NCI-H187 treated with DMSO at 0.1 percent for 48 hours (cell line): ENCODE measurements at places on chromosomes 16 and 17.

DNA sequence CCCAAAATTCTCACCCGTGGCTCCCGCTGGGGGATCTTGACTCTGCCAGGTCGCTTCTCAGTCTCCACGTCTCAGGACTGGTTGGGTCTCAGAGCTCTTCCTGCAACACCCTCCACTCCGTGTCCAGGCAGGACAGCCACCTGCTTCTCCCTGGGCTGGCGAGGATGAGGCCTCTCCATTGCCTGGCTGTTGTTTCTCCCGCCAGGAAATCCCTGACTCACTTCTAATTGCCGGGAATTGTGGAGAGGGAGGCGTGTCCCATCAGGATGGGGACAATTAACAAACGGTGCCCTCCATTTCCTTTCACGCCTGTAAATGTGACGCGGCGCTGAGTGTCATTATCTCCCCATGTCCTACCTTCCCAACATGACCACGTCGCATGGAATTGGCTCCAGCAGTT, 204.5 kb downstream of the RBFOX3 start:
- no peak for DNase-seq

DNA sequence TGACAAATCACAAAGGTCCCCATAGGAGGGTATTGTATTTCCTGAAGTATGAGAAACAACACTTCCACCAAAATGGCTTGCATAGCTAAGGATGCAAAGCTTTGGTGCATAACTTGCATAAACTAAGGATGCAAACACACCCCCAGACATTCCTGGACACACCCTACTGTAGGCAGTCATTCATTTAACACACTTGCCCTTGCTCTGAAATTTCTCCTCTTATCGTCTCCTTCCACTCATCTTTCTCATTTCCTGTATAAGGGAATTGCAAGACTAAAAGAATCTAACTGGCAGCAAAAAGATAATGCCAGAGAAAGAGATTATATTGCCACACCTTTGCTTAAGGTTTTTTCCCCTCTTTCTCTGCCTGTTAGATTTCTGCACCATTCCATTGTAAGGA, 28.3 kb downstream of the CHD9 start:
- DNase-seq, result no peak

- no peak for DNase-seq
These were observed 180.2 kb upstream of the CHMP6 start for GRCh38 chr17:80811181-80812105.

DNA sequence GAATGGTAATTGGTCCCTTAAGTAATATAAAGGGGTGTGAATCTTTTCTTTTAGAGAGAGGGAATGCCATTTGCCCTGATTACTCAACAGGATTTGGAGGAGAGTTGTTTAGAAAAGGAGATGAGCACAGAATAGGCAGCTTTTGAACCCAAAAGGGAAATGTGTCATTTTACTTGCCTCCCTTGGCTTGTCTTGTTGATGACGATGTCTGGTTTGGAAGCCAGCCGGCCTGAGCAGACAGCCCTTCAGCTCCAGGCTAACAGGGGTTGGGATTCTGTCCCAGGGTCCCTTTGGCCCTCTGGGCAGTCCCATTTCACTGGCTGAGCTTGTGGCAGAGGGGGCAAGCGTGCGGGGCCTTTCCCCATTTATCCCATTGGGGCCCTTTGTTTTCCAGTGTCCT, 22.3 kb upstream of the PRKAR1A start:
- DNase-seq, result no peak

- no peak for DNase-seq
These were observed 700 bp downstream of the MFAP4 start for GRCh38 chr17:19386051-19386929.

DNA sequence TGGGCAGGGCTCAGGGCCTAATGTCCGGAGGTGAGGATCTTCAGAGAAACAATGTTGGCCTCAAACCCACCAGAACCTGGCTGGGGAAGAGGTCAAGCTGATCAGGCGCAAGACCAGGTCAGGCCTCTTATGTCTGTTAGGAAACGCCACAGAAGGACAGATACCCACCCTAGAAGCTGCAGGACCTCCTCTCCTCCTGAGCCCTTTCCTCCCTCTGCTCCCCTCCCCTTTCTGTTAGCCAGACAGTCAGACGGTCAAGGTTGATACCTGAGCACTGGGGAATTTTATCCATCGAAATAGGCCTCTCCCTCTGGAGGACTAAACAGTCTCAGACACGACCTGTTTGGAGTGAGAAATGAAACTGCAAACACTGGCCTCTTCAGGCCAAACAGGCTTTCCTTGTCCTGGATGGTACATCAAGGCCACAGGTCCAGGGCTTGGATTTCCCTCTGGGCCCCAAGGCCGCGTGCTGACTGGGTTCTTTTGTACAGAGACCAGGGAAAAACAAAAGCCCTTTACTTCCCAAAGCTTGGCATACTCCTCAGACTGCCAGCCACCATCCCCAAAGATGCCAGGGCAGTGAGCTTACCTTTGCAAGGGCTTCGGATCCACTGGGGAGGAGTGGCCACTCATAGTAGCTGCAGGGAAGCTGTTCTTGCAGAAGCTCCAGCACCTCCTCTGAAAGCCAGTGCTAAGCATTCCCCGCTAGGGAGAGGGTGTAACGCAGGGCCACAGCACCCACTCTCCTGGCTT, 135.8 kb downstream of the CCDC182 start:
- DNase-seq, result no peak

DNA sequence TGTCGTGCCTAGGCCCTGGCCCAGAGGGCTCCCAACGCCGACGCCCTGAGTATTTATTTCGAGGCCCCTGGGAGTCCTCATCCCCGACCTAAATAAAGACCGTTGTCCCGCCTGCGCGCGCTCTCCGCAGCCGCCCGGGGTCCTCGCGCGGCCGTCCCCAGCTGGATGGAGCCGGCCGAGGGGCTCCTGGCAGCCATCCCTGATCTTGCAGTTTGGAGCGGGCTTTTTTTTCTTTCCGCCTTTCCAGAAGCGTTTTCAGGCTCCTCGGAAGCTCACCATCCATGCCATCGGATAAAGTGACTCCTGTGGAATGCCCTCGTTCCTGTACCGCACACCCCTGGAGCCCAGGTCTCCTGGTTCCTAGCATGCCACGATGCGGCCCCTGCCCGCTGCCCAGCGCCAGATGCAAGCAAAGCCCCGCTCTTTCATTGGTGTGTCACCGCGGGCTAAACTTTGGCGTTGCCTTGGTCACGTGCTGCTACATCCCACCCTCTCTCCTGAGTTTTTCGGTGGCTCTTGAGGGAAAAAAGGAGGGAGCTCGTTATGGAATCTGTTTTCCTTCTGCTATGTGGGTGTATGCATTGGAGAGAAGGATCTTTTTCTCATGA, 716 bp downstream of the TMEM94 start:
- DNase-seq, result no peak

GRCh38 chr17:2215616-2216364, 87.8 kb downstream of the SMG6 start:
- no peak for DNase-seq

- DNase-seq, result no peak
These were observed 316.3 kb downstream of the SEC14L1 start for GRCh38 chr17:77456951-77457548.

DNA sequence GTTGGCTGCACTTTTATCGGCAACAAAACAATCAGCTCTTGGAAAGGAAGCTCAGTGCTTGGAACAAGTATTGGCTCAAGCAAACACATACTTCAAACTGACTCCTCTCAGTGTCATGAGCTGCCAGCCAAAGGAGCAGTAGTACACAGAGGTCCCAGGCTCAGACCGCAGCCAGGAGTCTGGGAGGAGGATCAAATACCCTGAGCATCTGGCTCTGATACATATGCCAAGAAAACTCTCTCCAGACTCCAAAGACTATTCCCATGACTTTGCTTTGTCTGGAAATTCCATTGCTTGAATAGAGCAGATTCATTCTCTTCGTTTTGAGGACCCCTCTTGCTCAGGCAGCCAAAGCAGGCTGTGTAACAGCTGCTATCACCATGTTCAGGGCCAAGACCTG, 501.6 kb upstream of the PSMD7 start:
- no peak for DNase-seq

DNA sequence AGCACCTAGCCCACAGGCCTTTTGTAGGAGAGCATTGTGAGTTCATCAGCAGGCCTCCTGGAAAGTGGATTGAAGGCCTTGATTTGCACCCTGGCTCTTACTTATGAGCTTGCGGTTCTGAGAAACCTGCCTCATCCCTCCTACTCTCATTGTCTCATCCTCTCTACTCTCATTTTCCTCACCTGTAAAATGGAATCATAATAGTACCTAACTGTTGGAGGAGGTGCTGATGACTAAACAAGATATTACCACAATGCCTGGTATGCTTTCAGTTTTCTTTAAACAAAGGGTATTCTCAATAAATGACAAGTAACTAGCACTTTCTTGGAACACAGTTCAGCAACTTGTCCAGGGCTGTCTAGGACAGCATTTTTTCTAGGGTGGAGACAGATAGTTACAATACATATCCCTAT, 243.1 kb upstream of the MAF start:
- DNase-seq, result no peak

DNA sequence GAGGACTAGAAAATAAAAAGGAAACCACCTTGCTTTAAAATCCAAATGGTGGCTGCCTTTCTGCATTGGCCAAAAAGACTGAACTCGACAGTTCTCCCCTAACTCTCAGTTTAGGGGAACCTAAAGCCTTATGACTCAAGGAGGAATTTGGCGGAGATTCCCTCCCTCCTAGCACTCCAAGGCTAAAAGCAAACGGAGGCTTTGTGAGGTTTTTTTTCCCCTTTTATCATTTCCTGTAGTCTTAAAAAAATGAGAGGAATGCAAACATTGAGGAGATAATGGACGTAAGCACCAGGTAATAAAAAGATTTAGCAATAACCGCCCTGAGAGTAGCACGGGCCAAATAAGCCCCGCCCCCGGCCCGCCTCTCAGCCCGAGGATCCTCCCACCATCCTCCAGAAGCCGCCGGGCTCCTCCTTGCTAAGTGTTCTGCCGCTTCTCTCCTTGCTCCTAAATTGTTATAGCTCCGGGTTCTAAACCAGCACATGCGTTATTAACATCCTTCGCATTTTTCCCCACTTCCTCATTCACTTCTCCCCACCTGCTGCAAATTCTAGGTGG, 5.8 kb upstream of the KIFC3 start:
- DNase-seq, result no peak

GRCh38 chr17:73067075-73067474, 25.4 kb downstream of the SLC39A11 start:
- DNase-seq, result no peak

GRCh38 chr17:79304884-79305283, 230.3 kb downstream of the ENGASE start:
- DNase-seq, result no peak

- no peak for DNase-seq
These were observed 63.0 kb upstream of the PVALEF start for GRCh38 chr17:81102352-81102751.

- no peak for DNase-seq
These were observed 9.3 kb downstream of the GIT1 start for GRCh38 chr17:29579866-29580771.

GRCh38 chr17:8338753-8339140, 893 bp upstream of the ODF4 start:
- DNase-seq, result no peak

DNA sequence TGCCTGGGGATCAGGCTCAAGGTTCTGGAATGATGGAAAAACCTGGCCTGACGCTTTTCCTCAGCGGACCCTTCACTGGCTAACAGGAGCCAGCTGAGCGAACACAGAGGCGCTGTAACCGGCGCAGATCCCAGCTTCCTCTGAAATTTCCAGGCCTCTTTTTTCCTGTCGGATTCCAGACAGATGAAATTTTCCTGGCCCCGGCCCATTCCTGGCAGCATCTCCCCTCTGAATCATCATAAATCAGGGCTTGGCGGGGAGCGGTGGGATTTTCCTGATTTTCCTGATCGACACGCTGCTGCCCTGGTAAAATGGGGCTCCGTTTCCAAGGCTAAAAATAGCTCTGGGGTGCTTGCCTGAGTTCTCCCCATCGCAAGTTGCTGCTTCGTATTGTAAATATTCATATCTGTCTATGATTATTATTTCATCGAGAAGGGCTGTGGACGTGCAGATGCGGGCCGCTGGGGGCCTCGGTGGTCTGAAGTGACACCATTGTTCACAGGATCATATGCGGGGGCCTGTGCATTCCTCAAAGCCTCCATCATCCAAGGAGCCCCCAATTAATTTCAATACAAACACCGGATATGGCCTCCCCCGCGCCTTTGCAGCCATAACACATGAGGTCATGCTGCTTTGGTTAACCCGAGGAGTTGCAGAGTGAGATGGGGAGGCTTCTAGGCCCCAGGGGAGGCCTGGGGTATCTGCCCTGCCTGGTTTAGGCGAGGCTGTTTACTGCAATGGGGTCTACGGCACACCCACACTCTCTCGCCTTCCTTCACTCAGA, 45.8 kb upstream of the ETV4 start:
- DNase-seq, result no peak

DNA sequence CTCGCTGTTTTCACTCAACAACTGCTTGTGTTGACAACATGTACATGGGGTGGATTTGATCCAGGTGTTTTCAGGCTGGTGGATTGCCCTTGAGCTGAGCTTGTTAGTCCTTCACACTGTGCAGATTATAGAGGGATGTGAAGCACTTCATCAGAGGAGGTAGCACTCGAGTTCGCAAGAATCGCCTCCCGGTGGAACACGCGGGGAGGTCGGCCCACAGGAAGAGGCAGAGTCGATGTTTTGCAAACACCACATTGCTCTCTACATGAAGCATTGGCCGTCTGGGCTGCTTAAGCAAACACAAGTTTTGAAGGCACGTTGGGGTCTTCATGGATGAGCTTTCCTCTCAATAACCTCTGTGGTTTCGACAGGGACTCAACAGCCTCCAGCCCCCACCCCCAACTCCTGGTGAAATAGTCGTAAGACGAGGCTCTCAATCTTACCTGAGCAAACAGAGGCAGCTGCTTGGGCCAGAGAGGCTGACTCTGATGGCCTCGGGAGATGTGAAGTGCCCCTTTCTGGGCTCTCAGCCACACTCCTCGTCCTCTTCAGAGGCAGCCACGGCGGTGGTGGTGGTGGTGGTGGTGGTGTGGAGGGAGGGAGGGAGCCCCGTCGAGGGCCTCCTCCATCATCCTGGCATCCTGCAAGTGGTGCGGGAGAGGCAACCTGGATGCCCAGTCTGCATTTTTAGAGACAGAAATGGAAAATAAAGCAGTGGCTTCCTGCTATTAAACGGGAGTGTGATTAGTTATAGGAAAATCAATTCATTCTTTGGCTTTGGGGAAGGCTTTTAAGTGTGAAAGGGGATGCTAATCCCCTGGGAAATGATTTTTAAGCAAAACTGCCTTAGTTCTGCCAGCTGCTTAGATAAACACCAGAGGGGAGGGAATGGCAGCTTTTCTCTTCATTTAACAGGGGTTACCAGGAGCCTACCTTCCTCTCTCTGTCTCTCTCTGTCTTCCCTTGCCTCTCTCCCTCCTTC, 552.5 kb upstream of the EEF2KMT start:
- DNase-seq, result peak; percentile 92

DNA sequence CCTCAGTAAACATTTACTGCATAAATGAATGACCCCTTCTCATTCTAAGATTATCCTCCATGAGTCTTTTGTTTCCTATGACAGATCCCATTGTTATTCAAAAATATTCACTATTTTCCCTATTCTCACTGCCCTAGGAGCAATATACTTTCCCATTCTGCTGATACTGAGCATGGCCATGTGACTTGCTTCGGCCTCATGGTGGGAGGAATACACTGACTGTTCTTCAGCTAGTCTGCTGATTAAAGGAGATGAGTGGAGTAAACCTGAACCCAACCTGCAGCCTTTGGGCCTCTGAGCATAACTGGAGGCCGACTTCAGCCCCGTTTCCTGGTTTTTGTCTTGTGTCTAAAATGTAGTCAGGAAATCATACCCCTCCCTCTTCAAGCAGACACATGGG, 531.8 kb upstream of the SALL1 start:
- DNase-seq, result no peak
